ENCODE measurements at places on chromosomes 2 and 18.

- no peak for DNase-seq
Observed at GRCh38 chr2:168469281-168469988, 13.4 kb downstream of the CERS6 start.

GRCh38 chr2:17805166-17805565 lies 11.1 kb upstream of the MSGN1 start:
- no peak for DNase-seq

DNA sequence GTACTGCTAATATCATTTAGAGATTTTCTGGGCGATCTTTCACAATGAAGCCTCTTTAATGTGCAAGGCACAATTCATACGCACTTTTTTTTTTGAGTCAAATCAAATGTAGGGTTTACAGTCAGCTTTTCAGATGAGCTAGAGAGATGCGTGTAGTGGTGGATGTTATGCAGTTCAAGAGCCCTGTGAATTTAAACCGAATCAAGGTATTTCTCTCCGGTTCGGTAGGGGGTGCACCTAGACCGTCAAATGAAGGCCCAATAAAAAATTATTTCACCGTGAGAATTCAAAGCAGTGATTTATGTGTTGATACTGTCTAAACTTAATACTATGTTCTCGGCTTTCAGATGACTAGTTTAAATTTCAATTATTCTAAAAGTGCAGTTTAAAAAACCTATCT lies 1.1 kb downstream of the PTH2R start:
- DNase-seq = no peak

- DNase-seq = no peak
Observed at GRCh38 chr2:24403168-24403831, 43.0 kb upstream of the ITSN2 start.

DNA sequence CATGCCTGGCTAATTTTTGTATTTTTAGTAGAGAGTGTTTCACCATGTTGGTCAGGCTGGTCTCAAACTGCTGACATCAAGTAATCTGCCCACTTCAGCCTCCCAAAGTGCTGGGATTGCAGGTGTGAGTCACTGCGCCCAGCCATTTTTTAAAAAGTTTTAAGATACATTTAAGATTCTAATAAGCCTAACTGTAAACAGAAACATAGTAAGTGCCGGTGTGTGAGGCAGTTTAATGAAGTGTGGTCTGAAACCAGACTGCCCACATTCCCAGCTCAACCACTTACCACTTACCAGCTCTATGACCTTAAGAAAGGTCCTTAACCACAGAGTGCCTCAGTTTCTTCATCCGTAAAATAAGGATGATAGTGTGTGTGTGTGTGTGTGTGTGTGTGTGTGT lies 42.4 kb downstream of the TMEM237 start:
- no peak for DNase-seq

- DNase-seq = no peak
Observed at GRCh38 chr2:48531141-48531648, 1.2 kb downstream of the STON1 start.

DNA sequence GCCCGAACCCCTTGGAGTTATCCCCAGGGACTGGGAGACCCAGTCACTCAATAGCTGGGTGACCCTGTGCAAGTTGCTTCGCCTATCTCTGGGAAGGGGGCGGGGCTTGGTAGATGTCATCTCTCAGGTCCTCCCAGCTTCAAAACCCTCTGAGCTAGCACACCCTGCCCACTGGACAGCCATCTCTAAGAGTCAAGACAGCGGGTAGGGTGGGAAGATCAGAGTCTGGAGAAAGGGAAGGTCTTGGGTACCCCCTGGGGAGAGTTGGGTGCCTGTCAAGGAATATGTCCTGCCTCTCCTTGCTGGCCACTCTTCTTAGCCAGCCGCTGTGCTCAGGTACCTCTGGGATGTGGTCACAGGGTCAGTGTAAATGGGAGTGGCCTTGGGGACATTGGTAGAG lies 8.0 kb downstream of the GLI2 start:
- no peak for DNase-seq

DNA sequence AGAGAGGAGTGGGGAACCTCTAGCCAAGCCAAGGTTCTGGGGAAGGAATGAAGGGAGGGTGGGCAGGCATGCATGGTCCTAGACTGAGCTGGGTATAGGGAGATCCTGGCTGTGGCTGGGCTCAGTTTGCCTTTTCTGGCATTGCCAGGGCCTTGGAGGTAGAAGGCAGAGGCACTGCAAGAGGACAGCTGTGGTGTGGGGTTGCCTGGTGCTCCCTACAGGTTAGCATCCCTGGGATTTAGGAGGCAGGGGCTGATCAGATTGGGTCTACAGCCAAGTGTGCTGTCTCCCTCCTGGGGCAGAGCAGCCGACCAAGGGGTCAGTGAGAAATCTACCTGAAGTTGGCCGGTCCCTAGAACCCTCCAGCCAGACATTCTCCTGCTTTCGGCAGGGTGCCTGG lies 15.9 kb downstream of the ABCG8 start:
- no peak for DNase-seq

GRCh38 chr2:143584936-143585335 lies 455.7 kb downstream of the ARHGAP15 start:
- DNase-seq = no peak

GRCh38 chr2:10686176-10686730 lies 3.5 kb downstream of the NOL10 start:
- DNase-seq = no peak

GRCh38 chr2:203867561-203868200 lies at the start of gene CTLA4:
CTLA4 (plus strand) TSS chr2:203867771; CDS start chr2:203867943, 172 bp downstream.
- no peak for DNase-seq

- no peak for DNase-seq
Observed at GRCh38 chr2:127942002-127942401, 56.2 kb upstream of the AMMECR1L start.

GRCh38 chr18:62420513-62421209 lies 95.6 kb downstream of the TNFRSF11A start:
- no peak for DNase-seq

GRCh38 chr2:137771064-137771463 lies 193.2 kb upstream of the HNMT start:
- DNase-seq = no peak

GRCh38 chr2:7241041-7241745 lies 324.0 kb downstream of the RNF144A start:
- DNase-seq = no peak

GRCh38 chr2:135150725-135151124 lies 98.6 kb downstream of the RAB3GAP1 start:
- DNase-seq = peak; percentile 6

- no peak for DNase-seq
Observed at GRCh38 chr2:11773747-11774525, 27.5 kb downstream of the LPIN1 start.

GRCh38 chr2:170461889-170462288 lies 253.2 kb upstream of the SP5 start:
- DNase-seq = peak; percentile 49

GRCh38 chr18:51811883-51812282 lies 528.1 kb upstream of the DCC start:
- DNase-seq = no peak
